ENCODE measurements at places on chromosomes 6 and 20. TPM values are rescaled to one million over a fixed set of nuclear protein-coding genes. Genes with fewer than 3 reads are reported as not detected.

GRCh38 chr20:51042657-51043247 is 19.8 kb upstream of the KCNG1 start:
- H3K4me1 ChIP-seq: no peaks in the 10 kb centered on the region
- no peak overlapping the region for H3K4me3 ChIP-seq
- no peaks in the 10 kb centered on the region for H3K27me3 ChIP-seq
- H3K36me3 ChIP-seq: no peaks in the 10 kb centered on the region
- H3K27ac ChIP-seq: no peak overlapping the region
- DNase-seq: no peak

- no peaks in the 10 kb centered on the region for H3K36me3 ChIP-seq
- H3K4me1 ChIP-seq: no peaks in the 10 kb centered on the region
Observed at GRCh38 chr6:155850408-155850841, 394.8 kb upstream of the NOX3 start.

- H3K4me1 ChIP-seq: no peaks in the 10 kb centered on the region
- no peak overlapping the region for H3K4me3 ChIP-seq
- no peak overlapping the region for H3K27ac ChIP-seq
- H3K27me3 ChIP-seq: no peaks in the 10 kb centered on the region
Observed at GRCh38 chr6:10082385-10082784, 332.5 kb downstream of the TFAP2A start.

- H3K27me3 ChIP-seq: no peaks in the 10 kb centered on the region
- H3K4me1 ChIP-seq: no peaks in the 10 kb centered on the region
- H3K36me3 ChIP-seq: peaks cover 9% of the 10 kb centered on the region
- no peak for DNase-seq
- H3K4me3 ChIP-seq: no peak overlapping the region
- H3K27ac ChIP-seq: no peak overlapping the region
Observed at GRCh38 chr20:18388860-18389259, 78.0 kb downstream of the DZANK1 start.

GRCh38 chr6:14620522-14620921 is 502.9 kb downstream of the CD83 start:
- H3K27ac ChIP-seq: no peak overlapping the region
- no peaks in the 10 kb centered on the region for H3K36me3 ChIP-seq
- H3K27me3 ChIP-seq: no peaks in the 10 kb centered on the region
- H3K4me3 ChIP-seq: no peak overlapping the region

DNA sequence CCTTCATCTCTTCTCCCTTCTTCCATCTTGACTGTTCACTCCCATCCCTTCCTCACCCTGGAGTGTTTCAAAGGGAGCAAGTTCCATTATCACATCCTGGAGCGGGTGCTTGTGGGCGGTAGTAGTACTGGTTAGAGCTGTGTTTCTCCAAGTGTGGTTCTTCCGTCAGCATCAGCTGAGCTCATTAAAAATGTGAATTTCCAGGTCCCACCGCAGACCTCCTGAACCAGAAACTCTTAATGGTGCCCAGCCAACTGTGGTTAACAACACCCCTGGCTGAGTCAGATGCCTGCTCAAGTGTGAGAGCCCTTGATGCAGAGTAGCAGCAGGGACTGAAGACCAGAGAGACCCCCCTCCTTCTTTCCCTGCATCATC is 24.4 kb downstream of the ANGPT4 start:
- no peak overlapping the region for H3K4me3 ChIP-seq
- no peaks in the 10 kb centered on the region for H3K27me3 ChIP-seq
- peak; percentile 92 for DNase-seq
- peak overlapping the region; percentile 84 for H3K27ac ChIP-seq
- peaks cover 32% of the 10 kb centered on the region for H3K4me1 ChIP-seq

DNA sequence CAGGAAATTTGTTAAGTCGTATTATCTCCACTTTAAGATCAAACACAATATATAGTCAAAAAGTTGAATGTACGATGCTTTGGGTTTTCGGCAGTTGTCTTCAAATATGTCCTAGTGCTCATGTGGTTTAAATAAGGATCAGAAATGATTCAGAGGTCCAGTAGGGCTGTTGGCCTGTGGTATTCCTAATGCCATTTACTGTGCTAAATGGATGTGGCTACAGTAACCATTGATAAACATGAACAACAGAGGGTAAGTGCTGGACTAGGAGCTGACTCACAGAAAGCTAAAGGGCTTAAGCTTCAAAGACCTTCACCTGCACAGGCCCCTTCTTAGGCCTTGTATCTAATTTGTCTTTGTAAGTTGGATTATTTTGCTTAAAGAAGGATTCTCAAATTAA is 80.5 kb upstream of the TPD52L1 start:
- DNase-seq: no peak
- no peaks in the 10 kb centered on the region for H3K4me1 ChIP-seq
- H3K4me3 ChIP-seq: no peak overlapping the region
- H3K27ac ChIP-seq: no peak overlapping the region

DNA sequence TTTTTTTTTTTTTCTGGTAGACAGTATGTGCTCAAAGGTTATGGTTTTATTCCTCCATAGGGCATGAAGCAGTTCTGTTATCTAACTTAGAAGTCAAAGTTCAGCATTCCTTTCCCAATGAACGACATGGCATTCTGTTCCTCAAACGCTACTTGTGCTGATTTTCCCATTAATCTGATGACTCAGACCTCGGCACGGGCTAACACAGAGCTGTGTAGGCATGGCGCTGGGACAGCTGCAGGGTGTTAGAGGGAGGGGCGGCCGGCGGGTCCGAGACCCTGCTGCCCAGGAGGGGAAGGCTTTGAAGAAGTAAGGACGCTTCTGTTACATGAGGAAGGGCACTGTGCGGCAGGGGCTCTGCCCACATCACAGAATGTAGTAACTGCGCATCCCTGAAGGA is 93.6 kb upstream of the AGPAT4 start:
- peaks cover 3% of the 10 kb centered on the region for H3K4me1 ChIP-seq
- H3K4me3 ChIP-seq: no peak overlapping the region
- no peak overlapping the region for H3K27ac ChIP-seq
- H3K36me3 ChIP-seq: no peaks in the 10 kb centered on the region
- DNase-seq: no peak

GRCh38 chr6:46719099-46719498 is 16.1 kb downstream of the PLA2G7 start:
- no peaks in the 10 kb centered on the region for H3K4me1 ChIP-seq
- H3K27me3 ChIP-seq: no peaks in the 10 kb centered on the region
- no peak for DNase-seq

DNA sequence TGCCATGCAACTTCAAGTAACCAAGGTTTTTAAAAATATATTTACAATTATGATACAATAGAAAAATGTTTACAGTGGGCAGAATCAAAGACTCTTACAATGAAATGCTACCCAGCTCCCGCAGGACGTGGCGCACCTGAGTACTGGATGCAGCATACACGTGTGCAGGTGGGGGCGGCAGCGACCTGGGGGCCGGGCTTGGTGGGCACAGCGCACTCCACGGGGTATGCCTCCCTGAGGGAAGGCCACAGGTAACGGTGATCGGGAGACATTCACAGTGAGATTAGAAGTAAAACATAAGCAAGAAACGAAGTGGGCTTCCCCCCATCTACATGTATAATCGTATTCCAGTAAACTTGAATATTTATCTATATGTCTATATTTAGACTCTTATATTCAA is 54.2 kb downstream of the WDR27 start:
- H3K36me3 ChIP-seq: no peaks in the 10 kb centered on the region
- no peak overlapping the region for H3K27ac ChIP-seq
- H3K4me3 ChIP-seq: no peak overlapping the region
- no peaks in the 10 kb centered on the region for H3K4me1 ChIP-seq
- no peak for DNase-seq
- no peaks in the 10 kb centered on the region for H3K27me3 ChIP-seq

GRCh38 chr6:131486608-131487007 is 86.4 kb upstream of the ARG1 start:
- H3K4me1 ChIP-seq: no peaks in the 10 kb centered on the region
- no peak for DNase-seq
- H3K27me3 ChIP-seq: no peaks in the 10 kb centered on the region
- H3K4me3 ChIP-seq: no peak overlapping the region

DNA sequence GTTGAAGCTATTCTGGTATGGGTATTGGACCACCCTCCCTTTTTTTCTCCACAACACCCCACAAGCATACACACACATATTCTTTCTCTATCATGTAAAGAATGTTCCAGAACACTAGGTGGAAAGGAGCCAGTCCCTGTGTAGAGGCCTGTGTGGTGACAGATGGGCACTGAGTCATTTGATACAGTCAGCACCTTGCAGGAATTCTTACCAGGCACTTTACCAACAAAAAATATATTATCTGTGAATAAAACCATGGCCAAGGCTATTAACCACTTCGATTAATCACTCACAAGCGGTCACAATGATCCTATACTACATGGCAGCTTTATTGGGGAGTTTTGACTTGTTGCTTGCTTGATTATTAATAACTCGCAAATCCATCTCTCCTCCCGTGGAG is 149.5 kb downstream of the BFSP1 start:
- no peak overlapping the region for H3K27ac ChIP-seq
- H3K27me3 ChIP-seq: no peaks in the 10 kb centered on the region
- H3K4me1 ChIP-seq: no peaks in the 10 kb centered on the region

- H3K27me3 ChIP-seq: no peaks in the 10 kb centered on the region
- no peaks in the 10 kb centered on the region for H3K36me3 ChIP-seq
- no peak overlapping the region for H3K4me3 ChIP-seq
- H3K4me1 ChIP-seq: peaks cover 80% of the 10 kb centered on the region
- DNase-seq: no peak
- H3K27ac ChIP-seq: peak overlapping the region; percentile 78
Observed at GRCh38 chr6:41578217-41579087, 32.3 kb downstream of the FOXP4 start.

GRCh38 chr6:133641104-133641503 is 247.8 kb upstream of the TCF21 start:
- H3K27ac ChIP-seq: no peak overlapping the region
- no peaks in the 10 kb centered on the region for H3K4me1 ChIP-seq
- no peaks in the 10 kb centered on the region for H3K27me3 ChIP-seq
- no peak overlapping the region for H3K4me3 ChIP-seq
- DNase-seq: no peak
- H3K36me3 ChIP-seq: no peaks in the 10 kb centered on the region

GRCh38 chr6:32539839-32540238 is 9.8 kb upstream of the HLA-DRB5 start:
- H3K4me1 ChIP-seq: no peaks in the 10 kb centered on the region
- no peak overlapping the region for H3K4me3 ChIP-seq
- no peaks in the 10 kb centered on the region for H3K36me3 ChIP-seq
- no peak overlapping the region for H3K27ac ChIP-seq

DNA sequence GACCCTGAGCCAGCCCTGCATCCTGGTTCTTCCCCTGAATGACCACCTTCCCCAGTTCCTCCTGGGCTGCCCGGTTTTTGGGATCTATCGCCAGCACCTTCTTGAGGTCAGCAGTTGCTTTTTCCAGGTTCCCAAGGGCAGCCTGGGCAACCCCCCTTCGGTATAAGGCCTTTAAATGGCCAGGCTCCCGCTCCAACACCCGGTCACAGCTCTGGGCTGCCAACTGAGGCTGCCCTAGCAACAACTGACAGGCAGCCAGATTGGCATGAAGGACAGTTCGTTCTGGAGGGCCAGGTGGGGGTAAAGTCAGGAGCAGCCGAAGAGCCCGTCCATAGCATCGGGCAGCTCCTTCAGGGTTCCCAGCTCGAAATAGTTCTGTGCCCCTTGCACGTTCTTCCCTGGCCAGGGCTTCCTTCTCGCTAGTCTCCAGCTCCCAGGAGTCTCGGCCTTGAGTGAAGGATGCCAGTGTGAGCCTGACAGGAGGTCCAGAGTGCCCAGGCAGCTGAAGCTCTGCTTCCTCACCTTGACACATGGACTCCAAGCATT is 778 bp upstream of the ATF6B start:
- H3K4me3 ChIP-seq: peak overlapping the region; percentile 52
- H3K27ac ChIP-seq: peak overlapping the region; percentile 93
- no peaks in the 10 kb centered on the region for H3K27me3 ChIP-seq
- DNase-seq: no peak
- peaks cover 26% of the 10 kb centered on the region for H3K4me1 ChIP-seq

GRCh38 chr6:44737829-44738528 is 350.5 kb downstream of the CDC5L start:
- no peak overlapping the region for H3K4me3 ChIP-seq
- DNase-seq: no peak
- H3K36me3 ChIP-seq: no peaks in the 10 kb centered on the region
- H3K27ac ChIP-seq: no peak overlapping the region

GRCh38 chr6:109526905-109527628 is 44.0 kb upstream of the ZBTB24 start:
- no peaks in the 10 kb centered on the region for H3K4me1 ChIP-seq
- no peaks in the 10 kb centered on the region for H3K27me3 ChIP-seq
- H3K27ac ChIP-seq: no peak overlapping the region
- DNase-seq: peak; percentile 40
- H3K36me3 ChIP-seq: no peaks in the 10 kb centered on the region

GRCh38 chr6:18028332-18028731 is 40.9 kb upstream of the KIF13A start:
- no peak overlapping the region for H3K27ac ChIP-seq
- no peak overlapping the region for H3K4me3 ChIP-seq
- DNase-seq: no peak
- H3K27me3 ChIP-seq: no peaks in the 10 kb centered on the region
- H3K4me1 ChIP-seq: no peaks in the 10 kb centered on the region

GRCh38 chr6:105692613-105693215 is 289.8 kb upstream of the PREP start:
- H3K27ac ChIP-seq: no peak overlapping the region
- no peak overlapping the region for H3K4me3 ChIP-seq
- no peaks in the 10 kb centered on the region for H3K36me3 ChIP-seq

CRYBG1 gene
- total RNA-seq: 7.9 TPM

FAM83D gene
- 0.78 TPM for total RNA-seq

CFAP61 gene
- 0.34 TPM for total RNA-seq

ZNF335 gene
- total RNA-seq: 23.1 TPM

FAM209B gene
- not detected for total RNA-seq

SAMD5 gene
- total RNA-seq: 8.0 TPM

SNRPB gene
- 176 TPM for total RNA-seq
